ENCODE measurements at places on chromosomes 13 and 19.

GRCh38 chr19:53642381-53643099 is 10.7 kb downstream of the DPRX start:
- DNase-seq, result no peak

DNA sequence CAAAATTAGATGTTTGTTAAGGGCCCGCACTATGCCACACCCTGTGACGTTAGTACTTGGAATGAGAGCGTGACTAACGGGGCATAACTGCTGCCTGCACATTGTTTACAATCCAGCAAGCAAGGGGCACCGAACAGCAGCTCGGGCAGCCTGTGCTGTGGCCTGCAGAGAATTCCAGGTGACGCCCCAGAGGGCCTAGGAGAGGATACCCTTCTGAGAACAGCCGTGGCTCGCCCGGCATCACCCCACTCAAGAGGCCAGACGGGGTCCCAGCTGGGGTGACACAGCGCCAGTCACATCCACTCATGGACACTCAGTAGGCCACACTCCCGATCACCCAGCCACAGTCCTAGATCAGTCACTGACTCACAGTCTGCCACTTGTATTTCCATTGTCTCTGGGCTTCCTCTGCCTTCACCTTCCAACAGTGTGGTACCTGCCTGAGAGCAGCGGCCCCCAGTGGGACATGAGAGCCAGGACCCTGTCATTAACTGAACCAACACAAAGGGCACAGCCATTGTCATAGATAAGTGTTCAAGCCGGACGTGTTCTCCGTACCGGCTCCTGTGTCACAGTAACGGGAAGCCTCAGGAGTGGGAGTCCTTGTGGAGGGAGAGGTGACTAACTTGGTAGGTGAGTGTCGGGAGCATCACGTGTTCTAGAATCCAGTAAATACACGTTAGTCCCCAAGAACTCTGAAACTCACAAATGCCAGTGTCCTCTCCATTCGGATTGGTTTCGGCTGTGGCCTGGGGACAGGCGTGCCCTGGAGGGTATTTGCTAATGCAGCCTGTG is 7.5 kb downstream of the ZNF331 start:
- no peak for DNase-seq

DNA sequence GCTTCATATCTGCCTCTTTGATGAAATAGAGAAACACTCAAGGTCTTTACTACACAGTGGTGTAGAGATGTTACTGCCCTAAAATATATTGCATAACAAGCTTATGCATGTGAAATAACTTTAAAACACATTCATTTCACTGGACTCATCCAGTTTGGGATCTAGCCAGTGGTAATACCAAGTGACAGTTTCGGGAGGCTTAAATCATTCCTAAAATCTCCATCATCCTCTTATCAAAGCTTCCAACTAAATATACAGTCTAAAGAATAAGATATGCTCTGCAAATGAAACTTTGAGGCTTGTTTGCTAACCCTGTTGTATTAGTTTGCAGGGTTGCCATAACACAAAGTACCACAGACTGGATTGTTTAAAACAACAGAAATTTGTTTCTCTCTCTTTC is 52.8 kb downstream of the THSD1 start:
- DNase-seq, result no peak

DNA sequence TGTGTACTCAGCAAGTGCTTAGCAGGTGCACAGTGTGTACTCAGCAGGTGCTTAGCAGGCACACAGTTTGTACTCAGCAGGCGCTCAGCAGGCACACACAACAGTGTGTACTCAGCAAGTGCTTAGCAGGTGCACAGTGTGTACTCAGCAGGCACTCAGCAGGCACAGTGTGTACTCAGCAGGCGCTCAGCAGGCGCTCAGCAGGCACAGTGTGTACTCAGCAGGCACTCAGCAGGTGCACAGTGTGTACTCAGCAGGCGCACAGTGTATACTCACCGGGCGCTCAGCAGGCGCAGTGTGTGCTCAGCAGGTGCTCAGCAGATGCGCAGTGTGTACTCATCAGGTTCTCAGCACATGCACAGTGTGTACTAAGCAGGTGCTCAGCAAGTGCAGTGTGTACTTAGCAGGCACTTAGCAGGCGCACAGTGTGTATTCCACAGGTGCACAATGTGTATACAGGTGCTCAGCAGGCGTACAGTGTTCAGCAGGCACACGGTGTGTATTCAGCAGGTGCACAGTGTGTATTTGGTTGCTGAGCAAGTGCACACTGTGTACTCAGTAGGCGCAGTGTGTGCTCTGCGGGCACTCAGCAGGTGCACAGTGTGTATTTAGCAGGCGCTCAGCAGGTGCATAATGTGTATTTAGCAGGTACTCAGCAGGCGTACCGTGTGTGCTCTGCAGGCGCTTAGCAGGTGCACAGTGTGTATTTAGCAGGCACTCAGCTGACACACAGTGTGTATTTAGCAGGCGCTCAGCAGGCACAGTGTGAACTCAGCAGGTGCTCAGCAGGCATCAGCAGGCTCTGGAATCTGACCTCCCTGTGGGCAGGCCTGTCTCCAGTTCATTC is 15.1 kb downstream of the CRTC1 start:
- no peak for DNase-seq

DNA sequence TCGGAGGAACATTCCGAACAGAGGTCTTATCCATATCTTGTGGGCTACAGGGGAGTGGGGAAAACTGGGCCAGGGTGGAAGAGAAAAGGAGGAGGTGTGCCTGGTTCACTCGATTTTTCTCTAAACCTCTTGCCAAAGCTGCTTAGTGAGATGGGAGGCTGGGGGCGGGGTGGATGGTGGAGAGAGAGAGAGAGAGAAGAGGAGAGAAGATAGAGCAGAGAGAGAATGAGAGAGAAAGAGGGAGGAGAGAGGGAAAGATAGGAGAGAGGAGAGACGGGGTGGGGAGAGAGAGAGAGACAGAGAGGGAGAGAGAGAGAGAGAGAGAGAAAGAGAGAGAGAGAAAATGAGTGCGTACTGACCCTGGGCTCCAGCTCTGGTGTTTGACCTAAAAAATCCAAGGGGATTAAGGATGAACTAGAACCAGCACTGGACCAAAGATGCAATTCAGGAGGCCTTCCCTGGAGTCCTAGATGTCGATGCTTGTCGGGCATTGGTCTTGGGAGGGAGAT is 14.1 kb downstream of the NOVA2 start:
- no peak for DNase-seq

- no peak for DNase-seq
Observed at GRCh38 chr13:79491715-79492114, 10.8 kb downstream of the NDFIP2 start.

DNA sequence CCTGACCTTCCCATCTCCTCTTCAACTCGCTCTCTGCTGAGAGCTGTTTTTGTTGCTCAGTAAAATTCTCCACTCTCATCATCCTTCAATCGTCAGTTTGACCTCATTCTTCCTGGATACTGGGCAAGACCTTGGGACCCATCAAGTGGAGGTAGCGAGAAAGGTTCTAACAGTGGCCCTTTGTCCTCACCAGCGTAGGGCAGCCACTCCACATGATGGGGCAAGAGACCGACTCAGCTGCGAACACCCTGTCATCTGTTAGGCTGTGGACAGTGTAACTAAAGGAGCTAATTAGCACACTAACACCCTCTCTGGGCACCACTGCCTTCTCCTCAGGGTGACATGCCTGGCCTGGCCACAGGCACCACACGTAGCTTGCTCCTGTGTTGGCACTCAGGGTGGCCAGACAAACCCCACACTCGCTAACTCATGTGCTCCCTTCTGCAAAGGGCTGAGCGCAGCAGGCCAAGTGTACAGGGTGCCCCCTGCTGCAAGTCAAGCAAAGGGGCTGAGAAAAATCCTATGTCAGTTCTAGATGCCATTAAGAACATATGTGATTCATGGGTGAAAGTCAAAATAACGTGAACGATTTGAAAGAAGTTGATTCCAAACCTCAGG is 1216.0 kb downstream of the SLITRK5 start:
- no peak for DNase-seq

DNA sequence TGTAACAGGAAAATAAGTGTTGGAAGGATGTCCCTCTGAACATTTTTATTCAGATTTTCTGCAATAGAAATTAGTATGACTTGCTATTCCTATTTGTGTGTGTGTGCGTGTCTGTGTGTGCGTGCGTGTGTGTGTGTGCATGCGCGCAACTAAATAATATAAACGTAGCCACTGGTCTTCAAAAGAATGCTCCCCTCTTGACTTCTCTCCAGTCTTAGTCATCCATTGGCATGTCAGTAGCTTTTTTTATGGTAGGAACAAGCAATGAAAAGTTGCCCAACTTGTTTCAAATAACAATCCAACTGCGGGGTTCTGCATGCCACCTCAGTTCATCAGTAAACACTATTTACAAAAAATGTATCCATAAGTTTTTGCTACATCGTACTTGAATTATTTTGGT is 249.6 kb downstream of the GPC6 start:
- no peak for DNase-seq

DNA sequence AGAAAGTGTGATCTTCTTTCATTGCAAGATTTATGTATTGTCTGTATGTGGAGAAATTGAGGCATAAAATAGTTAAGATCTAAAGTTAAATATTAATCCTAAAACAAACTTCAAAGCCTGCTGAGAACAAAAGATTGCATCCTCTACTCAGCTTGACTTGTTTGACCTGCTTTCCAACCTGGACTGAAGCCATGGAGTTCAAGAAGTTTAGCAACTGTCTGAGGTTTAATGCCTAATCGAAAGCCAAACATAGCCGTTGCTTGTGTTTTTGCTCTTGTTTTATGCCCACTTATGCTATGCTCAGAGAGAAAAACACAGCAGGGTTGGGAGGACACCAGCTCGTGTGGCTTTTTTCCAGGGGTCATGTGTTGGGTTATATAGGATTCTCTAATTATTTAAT is 135.6 kb downstream of the NUFIP1 start:
- DNase-seq, result no peak

- DNase-seq, result no peak
Observed at GRCh38 chr13:106143930-106144709, 391.3 kb downstream of the EFNB2 start.

DNA sequence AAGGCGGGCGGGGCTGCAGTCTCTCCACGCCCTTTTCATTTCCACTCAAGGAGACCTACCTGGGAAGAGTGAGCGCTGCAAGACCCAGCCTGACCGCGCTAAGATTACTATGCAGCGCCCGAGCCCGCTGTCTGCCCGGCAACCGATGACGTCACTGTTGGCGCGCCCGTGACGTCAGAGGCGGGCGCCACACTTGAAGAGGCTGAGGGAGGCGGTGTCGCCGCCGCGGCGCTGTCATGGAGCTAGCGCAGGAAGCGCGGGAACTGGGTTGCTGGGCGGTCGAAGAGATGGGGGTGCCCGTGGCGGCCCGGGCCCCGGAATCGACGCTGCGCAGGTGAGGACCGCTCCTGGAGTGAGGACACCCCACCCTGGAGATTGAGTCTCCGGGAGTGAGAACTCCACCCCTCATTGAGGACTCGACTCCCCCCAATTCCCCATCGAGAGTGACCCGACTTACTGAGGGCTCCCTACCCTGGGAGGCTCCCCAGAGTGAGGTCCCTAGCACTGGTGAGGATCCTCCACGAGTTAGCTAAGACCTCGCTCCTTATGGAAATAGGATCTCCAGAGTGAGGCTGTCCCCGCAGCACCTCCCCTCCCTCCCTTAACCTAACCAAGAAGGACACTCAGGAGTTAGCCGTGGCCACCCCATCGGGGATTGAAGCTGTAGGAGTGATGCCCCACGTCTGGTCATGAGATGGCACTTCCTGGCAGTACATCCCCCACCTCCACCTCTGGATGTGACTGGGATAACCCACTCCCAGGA is at the start of gene HAUS5:
HAUS5 (plus strand) TSS at position 177 of the 763 bp plus-strand sequence; CDS start at position 237, 60 bp downstream.
- DNase-seq, result peak; percentile 75

DNA sequence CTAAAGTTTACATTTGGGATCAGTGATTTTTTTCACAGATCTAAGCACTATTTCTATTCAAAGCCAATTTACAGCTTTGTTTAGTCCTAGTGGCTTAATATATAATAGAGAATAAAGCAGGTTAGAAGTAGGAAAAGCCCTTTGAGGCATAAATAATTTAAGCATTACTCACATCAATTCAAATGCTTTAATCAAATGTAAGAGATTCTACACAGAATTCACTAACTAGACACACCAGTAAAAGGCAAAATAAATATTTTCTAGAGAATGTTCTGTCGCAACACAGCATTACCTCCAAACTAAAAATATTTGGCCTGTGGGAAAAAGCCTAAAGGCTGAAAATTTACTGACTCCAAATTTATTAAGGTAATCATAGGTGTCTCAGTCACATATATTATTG is 31.3 kb downstream of the KCTD12 start:
- no peak for DNase-seq

- DNase-seq, result no peak
Observed at GRCh38 chr13:105220881-105221280, 1314.6 kb downstream of the EFNB2 start.

DNA sequence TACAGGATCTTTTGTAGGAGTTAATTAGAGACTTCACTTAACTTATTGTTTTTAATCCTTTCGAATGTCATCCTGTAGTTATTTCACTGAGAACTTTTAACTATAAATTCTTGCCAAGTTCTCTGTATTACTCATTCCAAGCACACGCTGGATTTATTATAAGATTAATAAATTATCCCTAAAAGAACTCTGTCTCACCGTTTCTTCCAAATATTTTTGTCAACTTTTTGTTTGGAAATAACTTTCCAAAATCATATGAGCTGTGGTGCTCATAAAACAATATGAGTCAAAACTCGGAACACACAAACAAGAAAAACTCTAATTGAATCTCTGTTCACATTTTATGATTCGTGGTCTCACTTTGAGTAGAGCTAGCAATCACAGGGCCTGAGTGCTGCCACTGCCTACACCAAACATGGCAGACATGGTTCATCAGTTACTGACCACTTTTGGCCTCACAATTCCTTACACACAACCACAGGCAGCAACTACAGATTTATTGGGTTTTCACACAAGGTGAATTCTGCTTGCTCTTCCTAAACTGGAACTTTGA is 412.0 kb downstream of the FGF14 start:
- no peak for DNase-seq

- DNase-seq, result no peak
Observed at GRCh38 chr19:50639121-50640112, at the start of gene SYT3. TSS of gene SYT3 (minus strand) at chr19:50639881. CDS start at chr19:50637411, 2,470 bp downstream.

DNA sequence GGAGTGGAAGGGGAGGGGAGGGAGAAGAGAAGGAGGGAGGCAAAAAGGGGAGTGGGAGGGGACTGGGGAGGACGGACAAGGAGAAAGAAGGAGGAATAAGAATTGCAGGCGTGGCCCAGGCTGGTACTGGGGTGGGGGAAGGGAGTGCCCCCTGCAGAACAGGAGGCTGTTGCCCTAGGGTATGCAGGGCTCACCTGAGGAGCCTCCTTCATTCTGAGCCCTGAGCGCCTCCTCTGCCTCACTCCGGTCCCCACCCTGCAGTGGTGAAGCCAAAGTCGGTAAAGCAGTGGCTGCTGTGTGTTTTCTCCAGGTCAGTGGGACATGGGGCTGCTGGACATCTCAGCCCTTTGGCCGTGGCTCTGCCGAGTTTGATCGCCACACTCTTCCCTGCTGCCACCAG is 9.1 kb upstream of the CDC16 start:
- DNase-seq, result no peak

DNA sequence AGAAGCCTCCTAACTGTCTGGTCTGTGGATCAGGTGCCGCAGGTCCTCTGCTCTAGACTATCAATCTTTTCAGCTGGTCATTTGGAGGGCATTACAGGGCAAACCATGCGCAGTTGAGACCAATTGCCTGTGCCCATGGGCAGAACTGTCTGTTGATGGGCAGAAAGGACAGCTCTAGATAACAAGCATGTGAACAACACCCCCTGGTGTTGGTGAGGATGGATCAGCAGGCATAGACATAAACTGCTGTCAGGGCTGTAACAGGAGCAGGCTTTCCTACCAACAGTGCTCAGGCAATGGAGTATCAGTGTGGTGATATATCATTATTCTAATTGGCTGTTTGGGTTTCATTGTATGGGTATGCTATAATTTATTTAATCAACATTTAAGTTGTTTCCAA is 104.7 kb upstream of the KL start:
- no peak for DNase-seq

Measured in GOT3 (cell line).